ENCODE measurements at places on chromosomes 13 and 19. TPM values are rescaled to one million over a fixed set of nuclear protein-coding genes. Genes with fewer than 3 reads are reported as not detected.

- DNase-seq = no peak
Measured at GRCh38 chr19:17946965-17947784, 14.4 kb downstream of the CCDC124 start.

DNA sequence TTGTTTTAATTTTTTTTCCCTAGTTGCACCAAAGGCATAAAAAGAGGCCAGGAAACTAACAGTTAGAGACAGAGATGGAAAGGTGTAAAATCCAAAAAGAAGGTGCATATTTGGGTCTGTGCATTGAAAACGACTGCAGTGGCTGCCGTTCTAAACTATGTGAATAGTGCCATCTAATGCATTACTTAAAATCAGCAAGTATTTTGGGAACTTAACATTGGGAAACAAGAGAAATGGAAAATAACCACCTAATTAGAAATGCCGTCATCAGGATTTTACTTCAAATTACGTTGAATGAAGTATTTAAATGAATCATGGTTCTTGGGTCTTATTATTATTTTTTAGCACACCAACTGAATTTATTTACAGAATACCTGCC lies 189.5 kb upstream of the MIR17HG start:
- DNase-seq = no peak

- no peak for DNase-seq
Measured at GRCh38 chr13:54486421-54487166, 1458.0 kb downstream of the OLFM4 start.

- no peak for DNase-seq
Measured at GRCh38 chr19:47490847-47491246, 6.8 kb upstream of the KPTN start.

DNA sequence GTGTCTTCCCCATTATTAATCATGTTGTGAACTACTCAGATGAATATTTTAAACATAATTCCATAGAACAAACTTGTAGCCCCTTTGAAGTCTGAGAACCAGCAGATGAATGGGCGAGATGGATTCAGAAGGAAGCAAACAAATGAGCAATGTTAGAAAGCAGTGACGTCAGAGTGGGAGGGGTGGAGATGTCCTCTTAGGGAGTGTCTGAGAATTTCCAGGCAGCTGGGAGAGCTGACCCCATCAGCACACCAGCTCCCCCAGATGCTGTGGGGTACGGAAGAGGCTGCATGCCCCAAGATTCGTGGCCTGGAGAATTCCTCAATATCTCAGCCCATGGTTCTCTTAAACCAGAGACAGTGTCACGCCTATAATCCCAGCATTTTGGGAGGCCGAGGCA lies 68.6 kb downstream of the DPF1 start:
- no peak for DNase-seq

GRCh38 chr13:97259798-97260714 lies 37.9 kb downstream of the MBNL2 start:
- DNase-seq = peak; percentile 82

DNA sequence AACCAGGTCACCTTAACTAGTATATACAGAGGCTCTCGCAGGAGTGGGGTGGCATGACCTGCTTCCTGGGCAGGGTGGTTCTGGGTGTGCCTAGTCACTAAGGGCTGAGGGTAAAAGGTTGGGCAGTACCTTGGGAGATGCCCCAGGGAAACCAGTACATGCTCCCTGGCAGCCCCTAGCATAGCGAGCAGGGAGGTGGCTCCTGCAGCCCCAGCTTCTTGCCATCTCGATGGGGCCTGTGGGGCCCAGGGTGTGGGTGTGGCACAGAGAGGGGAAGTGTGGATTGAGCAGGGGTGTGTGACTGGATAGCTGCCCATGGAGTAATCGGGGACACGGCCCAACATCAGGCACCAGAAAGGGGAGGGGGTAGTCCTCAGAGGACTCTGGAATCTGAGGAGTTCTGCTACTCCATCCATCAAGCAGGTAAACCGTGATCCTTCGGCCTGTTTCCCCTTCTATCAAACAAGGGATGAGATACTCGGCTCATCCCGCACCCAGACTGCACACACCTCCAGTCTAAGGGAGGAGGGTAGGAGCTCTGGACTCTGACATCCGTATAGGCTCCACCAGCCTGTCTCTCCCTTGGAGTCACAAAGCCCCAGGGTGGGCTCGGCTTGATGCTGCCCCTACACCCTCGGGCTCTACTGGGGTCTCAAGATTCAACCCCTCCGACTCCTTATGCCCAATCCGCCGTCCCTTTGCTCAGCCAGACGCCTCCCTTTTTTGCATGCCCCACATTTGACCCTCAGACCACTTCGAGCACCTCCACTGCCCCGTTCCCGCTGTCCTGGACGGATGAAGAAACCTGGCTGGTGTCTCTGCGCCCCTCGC lies 1.1 kb downstream of the ZBTB45 start:
- DNase-seq = no peak

GRCh38 chr19:38640368-38640767 lies 7.1 kb upstream of the ACTN4 start:
- DNase-seq = no peak

GRCh38 chr19:14361824-14362223 lies 19.4 kb upstream of the ADGRE5 start:
- no peak for DNase-seq

- DNase-seq = peak; percentile 35
Measured at GRCh38 chr19:7067716-7068115, 1.8 kb upstream of the ZNF557 start.

DNA sequence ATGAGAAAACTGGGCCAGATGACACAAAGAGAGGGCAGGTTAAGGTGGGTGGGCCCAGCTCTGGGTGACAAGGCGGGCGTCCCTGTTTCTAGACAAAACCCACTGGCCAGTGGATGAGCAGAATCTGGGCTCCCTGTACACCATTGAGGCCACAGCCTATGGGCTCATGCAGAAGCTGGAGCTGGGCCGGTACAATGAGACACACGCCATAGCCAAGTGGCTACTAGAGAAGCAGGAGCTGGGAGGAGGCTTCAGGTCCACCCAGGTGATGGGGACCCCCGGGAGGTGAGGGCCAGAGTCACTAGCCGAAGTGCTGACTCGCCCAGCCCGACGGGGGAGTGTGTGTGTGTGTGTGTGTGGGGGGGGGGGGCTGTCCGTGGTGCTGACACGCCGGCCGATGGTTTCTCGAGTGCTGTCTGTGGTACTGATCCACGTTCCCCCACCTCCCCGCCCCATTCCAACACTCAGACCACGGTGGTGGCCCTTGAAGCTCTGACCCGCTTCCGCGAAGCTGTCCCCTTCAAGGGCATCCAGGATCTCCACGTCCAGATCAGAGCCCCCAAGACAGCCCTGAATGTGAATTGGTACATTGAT lies 24.3 kb upstream of the SHFL start:
- DNase-seq = no peak

GRCh38 chr13:80259159-80259558 lies 81.8 kb downstream of the SPRY2 start:
- DNase-seq = no peak

GRCh38 chr19:34475026-34475974 lies 6.3 kb upstream of the WTIP start:
- peak; percentile 83 for DNase-seq

DNA sequence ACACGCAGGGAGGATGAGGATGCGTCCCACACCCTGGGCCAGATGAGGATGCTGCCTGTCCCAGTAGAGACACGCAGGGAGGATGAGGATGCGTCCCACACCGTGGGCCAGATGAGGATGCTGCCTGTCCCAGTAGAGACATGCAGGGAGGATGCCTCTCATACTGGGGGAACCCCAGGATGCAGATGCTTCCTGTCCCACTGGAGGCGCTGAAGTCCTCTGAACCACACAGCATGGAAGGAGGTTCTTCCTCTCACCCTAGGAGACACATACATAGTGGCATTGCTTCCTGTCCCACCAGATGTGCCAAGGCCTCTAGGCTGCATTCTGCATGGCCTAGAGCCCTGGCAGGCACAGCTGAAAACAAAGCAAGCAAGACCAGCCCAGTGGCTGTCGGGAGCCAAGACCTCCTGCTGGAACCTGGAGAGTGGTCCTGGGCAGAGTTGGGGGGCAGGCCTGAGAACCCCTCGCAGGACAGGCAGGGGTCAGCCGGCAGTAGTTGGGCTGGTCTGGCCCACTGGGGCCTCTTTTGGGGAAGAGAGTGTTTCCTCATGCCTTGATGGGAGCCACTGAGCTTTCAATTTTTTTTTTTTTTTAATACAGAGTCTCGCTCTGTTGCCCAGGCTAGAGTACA lies 4.3 kb downstream of the HPN start:
- no peak for DNase-seq

DNA sequence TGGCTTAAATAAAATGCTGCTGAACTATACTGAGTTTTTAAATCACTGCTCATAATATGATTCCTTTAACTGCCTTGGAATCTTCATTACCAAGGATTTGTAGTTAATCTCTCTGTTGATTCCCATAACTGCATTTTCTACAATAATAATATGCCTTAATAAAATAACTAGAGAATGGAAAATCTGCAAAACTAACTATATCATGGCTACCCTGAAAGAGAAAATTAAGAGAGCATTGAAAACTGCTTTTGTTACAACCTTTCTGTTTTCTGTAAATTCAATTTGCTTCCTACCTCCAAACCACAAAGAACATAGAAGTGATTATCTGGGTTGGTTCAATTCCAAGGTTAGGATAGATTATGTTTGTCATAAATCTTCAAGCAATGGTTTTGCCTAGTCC lies 202.8 kb upstream of the ATXN8OS start:
- no peak for DNase-seq

- no peak for DNase-seq
Measured at GRCh38 chr19:6424195-6424938, at the start of gene KHSRP. KHSRP (minus strand) TSS chr19:6424811; CDS start chr19:6424701, 110 bp downstream.

- no peak for DNase-seq
Measured at GRCh38 chr13:51453207-51453958, 547 bp upstream of the INTS6 start.

Gene MYO1F
- 0.23 TPM for total RNA-seq

Gene C19orf33
- total RNA-seq = 4.9 TPM

Gene C19orf85
- total RNA-seq = not detected

Gene CRX
- total RNA-seq = not detected

Gene SYT3
- not detected for total RNA-seq

Measured in astrocyte (in vitro differentiated cells and primary cell).